ENCODE measurements at places on chromosomes 12 and 14.

DNA sequence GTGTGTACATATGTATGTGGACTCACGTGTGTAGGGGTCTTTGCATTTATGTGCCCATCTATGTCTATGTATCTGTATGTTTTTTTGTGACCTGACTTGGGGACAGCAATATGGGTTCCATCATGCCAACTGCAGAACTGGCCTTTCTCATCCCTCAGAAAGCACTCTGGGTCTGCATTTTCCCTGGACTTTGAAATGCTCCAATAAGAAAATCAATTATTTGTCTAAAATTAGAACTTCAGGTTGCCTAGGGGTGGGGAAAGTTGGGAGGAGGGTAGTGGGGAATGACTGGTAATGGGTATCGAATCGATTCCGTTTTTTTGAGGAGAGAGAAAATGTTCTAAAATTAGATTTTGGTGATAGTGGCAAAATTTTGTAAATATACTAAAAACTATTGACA, 140.8 kb upstream of the NOS1 start:
- DNase-seq = no peak

- no peak for DNase-seq
Observed at GRCh38 chr14:61320806-61321384, 484 bp upstream of the PRKCH start.

- no peak for DNase-seq
Observed at GRCh38 chr12:91744597-91744996, 401.0 kb downstream of the BTG1 start.

GRCh38 chr14:105374389-105374788, 23.9 kb upstream of the TEX22 start:
- no peak for DNase-seq

- no peak for DNase-seq
Observed at GRCh38 chr14:97838986-97839385, 1041.8 kb downstream of the VRK1 start.

DNA sequence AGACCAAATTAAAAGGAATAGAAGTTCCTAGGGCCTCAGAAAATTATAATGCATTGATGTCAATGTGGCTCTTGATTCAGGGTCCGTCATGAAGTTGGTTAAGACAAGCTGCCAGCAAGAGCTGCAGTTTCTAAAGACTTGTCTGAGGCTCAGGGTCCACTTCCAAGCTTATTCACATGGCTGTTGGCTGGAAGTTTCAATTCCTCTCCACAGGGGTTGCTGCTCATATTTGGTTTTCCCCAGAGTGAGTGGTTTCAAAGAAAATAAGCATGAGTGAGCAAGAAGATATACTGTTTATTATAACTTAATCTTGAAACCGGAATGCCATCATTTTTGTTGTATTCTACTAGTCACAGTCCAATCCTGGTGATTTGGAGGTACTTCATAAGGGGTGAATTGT, 1247.4 kb downstream of the LRFN5 start:
- no peak for DNase-seq

DNA sequence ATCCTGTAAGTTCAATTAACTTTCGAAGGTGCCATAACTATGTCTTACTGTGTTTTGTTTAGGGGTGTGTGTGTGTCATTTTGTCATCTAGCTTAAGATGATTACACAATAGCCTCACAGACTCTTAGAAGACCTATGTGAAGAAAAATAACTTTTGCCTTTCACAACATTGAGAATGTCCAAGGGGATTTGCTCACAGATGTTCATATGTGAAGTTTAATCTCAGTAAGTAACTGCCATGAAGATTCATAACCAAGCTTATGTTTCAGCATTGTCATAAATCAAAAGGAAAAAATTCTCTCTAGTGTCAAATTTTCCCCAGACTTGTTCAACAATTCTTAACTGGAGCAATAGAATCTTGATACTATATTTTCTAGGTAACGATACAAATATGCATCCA, 226.1 kb upstream of the PRKD1 start:
- DNase-seq = no peak

DNA sequence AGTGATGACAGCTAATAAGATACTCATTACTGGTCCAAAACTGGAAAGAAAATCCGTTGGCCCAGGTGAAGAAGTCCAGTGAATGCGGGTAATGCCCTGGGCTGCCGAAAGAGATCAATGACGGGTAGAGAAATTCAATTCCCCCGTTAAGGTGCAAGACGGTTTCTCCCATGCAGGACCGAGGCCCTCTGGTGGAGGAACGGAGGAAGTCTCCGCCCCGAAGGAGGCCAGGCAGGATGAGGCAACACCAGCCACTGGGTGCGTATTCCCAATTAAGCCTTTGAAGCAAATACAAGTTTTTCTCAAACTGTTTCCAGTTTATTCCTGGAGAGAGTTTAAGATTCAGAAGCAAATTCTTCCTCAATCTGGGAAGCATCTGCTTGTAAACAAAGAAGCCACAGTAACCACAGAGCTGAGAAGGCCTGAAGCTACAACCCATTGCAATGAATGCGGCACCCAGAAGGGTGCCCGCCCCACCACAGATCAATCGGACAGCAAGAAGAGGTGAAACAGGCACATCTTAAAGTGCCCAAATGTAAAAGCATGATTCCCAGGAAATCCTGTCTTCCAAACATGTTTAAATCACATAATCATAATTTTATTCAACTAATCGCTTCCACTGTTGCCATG, 118.5 kb downstream of the TTC7B start:
- peak; percentile 69 for DNase-seq

- DNase-seq = no peak
Observed at GRCh38 chr12:12323118-12323517, 26.9 kb downstream of the MANSC1 start.

DNA sequence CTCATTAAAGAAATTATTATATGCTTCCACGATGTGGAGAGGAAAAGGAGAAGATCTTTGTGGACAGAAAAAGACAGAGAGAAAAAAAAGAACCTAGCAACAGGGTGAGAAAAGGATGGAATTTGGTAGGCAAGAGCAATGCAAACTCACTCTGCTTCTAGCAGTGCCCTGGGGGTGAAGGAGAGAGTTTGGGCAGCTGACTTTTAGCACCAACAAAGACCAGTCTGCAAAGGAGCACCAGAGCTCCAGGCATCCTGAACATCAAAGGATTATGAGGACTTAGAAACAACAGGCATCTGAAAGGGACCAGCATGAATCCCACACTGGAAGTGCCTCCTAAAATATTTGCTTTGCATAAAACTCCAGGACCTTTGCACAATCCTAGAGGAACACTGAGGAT, 32.8 kb upstream of the RERG start:
- DNase-seq = no peak

DNA sequence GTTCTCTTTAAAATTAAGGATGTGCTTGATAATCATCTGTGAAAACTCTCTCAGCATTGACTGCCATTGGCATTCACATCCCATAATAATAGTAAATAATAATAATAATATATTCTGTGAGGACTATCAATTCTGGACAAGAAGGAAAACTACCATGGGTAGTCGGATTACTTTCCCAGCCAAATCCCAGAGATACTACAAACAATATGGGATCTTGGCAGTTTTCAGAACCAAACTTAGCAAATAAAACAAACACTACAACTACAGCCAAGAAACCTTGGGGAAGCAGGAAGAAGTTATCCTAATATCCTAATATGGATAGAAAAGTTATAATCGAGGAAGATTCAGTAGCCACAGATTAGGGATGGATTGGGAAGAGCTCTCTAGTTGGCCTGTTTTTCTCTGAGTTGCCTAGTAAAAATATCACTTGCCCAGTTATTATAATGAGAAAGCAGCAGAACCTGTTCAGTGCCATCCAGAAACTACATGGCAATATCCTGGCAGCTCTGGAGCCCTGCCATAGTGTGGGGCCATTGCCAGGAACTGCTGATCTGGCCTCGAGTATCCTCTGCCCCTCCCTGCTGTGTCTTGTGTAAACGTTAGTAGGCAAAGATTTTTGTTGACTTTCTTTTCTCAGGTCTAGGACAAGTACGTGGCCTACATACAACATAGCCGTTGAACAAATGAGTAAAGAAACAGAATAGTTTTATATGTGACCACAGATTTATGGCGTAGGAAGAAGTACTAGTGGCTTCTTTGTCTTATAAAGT, 193.5 kb downstream of the SLC2A13 start:
- no peak for DNase-seq

GRCh38 chr14:65958664-65959562, 527.3 kb upstream of the CCDC196 start:
- DNase-seq = peak; percentile 60

DNA sequence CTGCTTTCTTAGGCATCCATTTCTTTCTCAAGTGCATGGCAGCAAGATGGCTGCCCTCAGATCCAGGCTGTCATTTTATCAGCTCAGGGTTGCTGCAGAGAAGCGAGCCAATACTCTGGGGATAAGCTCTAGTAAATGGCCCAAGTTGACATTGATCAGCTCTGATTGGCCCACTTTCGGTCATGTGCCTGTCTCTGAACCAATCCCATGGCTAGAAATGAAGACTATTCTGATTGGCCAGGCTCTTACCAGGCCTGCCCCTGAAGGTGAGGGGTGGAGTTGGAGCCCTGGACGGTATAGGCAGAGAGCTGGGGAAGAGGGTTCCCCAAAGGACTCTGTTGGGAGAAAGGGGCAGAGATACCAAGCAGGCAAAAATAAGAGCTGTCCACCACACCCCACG, 41.4 kb downstream of the MYO1H start:
- no peak for DNase-seq

- DNase-seq = no peak
Observed at GRCh38 chr12:126993898-126994297, 1273.1 kb upstream of the TMEM132C start.

DNA sequence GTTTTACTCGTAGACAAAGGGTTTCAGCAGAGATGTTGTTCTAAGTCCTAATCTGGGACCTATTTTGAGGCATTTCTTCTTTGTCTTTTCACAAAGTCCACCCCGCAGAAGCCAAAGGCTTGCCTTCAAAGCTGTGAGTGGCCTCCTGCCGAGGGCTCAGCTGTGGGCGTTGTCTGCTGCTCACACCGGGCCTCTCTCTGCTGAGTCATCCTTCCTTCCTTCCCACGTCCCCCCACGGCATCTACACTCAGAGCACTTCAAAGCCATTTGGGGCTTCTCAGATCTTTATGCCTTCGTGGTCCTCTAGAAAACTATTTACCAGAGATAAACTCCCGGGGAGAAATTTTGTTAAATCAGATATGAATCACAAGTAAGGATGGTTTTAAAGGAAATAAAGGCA, 115.9 kb upstream of the TMPO start:
- DNase-seq = peak; percentile 69

DNA sequence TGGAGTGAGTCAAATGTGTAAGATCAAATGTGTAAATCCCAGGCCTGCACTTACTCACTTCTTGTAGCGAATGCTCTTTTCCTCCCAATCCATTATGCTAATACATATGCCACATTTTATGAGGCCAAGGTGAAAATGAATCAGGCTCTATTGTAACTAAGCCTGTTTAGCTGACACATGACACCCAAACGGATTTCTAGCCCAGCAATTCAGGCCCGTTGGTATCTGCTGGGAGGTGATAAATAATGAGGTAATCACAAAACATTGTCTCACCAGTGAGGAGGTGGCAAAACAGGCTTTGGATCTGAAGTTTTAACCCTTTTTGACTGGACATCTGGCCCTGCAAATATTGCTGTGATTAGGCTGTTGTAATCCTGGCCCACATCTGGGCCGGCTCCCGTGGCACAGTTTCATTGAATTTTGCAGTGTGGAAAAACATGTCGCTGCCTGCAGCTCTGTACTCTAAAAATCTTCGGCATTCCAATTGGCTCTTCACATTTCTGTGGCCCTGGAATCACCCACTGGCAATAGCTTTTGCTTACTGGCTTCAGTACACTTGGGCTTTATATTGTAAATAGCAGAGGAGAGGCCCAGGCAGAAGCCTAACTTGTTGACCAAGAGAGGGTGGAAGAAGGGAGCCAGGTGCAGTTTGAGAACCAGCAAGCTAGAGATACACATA, 106.1 kb downstream of the PAX9 start:
- no peak for DNase-seq

DNA sequence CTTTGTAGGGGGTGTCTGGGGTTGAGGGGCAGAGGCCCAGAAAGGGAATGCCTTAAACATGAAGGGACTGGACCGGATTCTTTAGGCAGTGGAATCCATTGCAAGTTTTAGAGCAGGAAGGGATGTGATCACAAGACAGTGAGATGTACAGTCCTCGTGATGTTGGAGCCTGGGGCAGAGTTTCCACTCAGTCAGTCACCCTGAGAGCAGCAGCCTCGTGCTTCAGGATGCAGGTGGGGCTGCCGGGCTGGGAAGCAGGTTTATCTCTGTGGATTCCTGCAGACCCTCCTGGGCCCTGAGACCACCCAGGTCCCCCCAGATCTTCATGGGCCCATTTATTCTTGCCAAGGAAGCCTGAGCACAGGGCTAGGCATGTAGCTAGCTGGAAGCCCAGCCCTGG, 38.5 kb downstream of the RIN3 start:
- DNase-seq = no peak

DNA sequence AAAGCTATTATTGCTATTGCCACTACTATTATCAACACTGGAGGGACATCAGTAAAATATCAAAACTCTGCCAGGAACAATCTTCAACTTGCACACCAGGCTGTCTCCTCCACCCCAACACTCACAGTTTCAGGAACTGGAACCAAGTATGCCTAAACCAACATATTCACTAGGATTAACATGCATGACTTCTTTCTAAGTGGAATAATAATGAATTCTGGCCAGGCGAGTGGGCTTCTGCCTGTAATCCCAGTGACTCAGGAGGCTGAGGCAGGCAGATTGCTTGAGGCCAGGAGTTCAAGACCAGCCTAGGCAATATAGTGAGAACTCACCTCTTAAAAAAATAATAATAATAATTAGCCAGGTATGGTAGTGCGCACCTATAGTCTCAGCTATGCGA, 58.1 kb downstream of the TBX5 start:
- DNase-seq = no peak

DNA sequence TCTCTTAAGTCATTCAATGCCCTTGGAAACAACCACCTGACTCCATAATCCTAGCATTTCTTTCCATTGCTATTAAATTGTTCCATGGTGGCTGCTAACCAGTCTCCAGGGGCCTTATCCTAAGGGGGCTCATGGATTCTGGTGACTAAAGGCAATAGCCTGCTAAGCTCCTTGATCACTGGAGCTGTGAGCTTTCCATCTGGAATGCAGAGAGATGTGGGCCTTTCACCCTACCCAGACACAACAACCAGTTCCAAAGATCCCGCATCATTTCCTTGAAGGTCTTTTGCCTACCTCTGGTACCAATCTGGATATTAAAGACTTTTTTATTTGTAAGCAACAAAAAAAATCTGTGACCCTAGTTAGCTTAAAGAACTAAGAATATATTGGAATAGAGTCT, 32.9 kb downstream of the NDUFA12 start:
- no peak for DNase-seq

GRCh38 chr14:22483863-22484593, 105.0 kb downstream of the DAD1 start:
- DNase-seq = no peak
